SK-N-DZ (cell line): ENCODE measurements at places on chromosomes 5 and 9.
A peak's percentile ranks its signal among the peaks of the same experiment; 100 is the strongest.

GRCh38 chr5:10303699-10304170 is 4.0 kb downstream of the CMBL start:
- DNase-seq = no peak

GRCh38 chr9:36029765-36030528 is 6.8 kb upstream of the RECK start:
- no peak for DNase-seq

GRCh38 chr9:87859786-87860185 is 22.9 kb upstream of the SPATA31E1 start:
- no peak for DNase-seq

DNA sequence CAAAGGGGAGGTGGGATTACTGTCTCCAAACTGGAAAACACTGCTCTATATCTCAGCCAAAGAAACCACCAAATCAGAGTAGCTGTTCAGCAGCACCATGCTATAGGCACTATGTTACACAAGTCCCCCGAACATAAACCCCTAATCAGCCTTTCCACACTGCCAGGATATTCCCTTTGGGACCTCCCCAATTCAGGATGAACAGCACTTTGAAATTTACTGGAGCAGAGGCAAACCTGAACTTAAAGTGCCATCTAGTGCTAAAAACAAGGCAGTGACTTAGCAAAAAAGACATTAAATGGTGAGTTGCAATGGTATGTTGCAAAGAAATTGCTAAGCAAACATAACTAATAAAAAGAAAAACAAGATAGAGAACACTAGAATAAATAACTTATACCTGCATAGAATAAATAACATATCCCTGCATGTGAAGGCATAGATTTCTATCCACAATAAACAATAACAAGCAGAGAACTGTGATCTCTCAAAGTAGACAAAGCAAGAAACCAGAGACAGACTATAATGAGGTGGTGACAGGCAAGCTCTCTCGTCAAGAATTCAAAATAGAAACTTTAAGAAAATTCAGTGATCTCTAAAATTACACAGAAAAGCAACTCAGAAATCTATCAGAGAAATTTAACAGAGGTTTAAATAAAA is 584.4 kb upstream of the ACO1 start:
- DNase-seq = peak; percentile 52

GRCh38 chr9:105978826-105979225 is 284.5 kb downstream of the TMEM38B start:
- peak; percentile 6 for DNase-seq

- DNase-seq = no peak
Observed at GRCh38 chr5:177265395-177265794, 38.1 kb downstream of the RAB24 start.

DNA sequence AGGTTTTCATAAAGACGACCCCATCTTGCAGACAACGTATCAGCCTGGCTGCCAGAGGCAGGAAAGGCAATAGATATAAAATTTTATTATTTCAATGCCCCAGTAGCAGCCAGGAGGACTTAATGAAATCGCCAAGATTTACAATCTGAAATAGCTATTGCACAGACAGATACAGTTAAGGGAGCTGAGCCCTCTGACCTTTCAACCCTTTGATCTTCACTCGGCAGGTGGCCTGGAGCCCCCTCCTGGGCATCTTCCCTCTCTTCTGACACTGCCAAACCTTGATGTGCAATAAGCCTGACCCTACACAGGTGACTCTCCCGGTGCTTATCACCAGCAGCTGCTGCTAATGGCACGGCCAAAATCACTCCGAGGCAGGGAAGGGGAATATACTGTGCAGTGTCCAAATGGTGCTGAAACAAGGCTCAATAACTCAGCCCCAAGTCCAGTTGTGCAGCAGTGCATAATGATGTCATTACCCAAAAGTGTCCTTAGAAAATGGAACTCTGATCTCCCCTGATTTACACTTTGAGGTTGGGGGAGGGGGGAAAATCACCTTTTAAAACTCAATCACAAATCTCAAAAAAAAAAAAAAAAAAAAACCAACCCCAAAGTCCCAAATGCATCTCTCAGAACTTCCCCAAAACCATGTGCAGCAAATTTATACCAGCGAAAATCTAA is 242.0 kb downstream of the CRB2 start:
- peak; percentile 38 for DNase-seq

DNA sequence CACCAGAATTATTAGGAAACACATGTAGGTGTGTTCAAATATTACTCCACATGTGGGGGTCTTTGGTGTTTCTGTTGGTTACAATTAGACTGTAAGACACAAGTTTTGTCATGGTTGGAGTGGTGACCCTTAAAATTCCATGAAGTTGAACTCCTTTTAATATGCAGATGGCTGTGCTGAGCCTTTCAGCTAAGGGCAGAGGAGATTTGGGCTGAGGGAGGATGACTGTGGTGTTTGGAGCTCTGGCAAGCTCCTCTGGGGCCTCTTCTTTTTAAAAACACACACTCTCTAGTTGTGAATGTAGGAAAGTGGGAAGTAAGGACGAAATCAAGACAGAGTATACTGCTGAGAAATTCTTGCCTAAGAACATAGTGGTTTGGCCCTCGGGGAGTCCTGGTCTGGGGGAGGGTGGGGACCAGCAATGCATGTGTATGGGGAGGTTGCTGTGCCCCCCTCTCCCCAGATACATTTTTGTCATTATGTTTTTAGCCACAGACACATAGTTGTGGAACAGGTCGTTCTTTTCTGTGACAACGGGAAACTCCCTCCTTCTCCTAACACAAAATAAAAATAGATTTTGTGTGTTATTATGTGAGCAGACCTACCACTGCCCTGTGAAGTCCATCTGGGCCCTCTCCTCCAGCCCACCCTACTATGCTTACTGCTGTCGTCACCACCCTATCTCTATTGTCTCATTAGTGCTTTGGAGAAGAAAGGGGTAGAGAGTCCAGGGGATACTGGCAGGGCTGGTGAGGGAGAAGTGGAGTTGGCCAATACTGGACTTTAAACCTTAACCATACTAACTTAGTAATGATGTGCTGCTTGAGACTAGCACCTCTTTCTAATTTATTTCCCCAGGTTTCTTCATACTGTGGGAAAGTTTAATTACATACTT is 10.0 kb downstream of the SMARCA2 start:
- no peak for DNase-seq

DNA sequence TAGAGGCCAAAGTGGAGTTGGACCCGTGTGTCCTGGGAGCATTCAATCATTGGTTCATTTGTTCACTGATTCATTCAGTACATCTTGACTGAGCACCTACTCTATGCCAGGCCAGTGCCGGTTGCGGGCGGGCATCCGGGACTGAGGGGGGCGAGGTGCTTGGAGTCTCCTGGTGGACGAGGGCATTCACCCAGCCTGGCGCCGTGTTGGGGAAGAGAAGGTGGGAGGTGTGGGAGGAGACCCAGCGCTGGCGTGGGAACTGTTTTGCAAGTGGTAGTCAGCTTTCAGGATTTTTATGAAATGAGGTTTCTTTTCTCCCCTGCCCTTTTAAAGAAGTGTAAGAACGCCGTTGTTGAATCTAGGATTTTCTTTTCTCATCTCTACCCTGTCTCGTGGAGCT is 37.2 kb downstream of the NCS1 start:
- no peak for DNase-seq

DNA sequence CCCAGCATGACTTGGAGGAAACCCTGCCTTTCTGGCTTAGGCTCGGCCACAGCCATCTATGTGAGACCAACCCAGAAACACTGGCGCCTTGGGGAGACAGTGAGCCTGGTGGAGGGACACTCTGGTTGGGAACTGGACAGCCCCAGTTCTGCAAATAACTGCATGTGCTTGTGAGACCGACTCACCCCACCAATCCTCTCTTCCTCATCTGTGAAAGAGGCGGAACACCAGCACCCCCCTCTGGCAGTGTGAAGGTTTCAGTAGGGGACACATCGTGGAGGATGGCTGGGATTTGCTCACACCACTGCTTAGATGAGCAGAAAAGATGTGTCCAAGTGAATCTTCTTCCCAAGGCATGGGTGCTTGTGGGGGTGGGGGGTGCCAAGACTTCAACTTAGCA is 43.4 kb upstream of the N4BP3 start:
- DNase-seq = no peak

DNA sequence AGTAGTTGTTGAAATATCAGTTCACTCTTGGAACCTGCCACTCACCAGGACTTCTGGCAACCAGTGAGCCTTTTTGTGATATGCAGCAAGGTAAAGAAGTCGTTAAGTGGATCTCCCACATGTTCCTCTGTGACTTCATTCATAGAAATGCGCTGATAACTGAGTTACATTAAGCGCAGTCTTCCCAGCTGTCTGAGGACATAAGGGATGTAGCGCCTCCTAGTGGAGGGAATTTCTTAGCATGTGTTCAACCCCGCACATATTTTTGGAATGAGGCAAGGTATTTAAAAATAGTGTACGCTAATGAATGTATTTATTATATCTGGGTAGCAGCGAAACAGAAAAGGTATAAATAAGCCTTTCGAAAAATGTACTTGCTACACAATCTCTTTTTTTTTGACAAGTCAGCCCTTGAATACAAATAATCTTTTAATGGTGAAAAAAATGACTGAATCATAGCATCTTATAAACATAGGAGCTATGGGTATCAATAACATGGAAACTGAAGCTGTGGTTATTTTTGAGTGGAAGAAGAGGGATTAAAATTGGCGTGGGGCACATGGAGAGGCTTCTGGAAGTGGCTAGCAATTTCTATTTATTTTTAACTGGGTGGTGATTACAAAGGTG is 38.0 kb downstream of the PALM2AKAP2 start:
- DNase-seq = peak; percentile 52

- DNase-seq = no peak
Observed at GRCh38 chr5:113186061-113186460, 209.5 kb downstream of the DCP2 start.

DNA sequence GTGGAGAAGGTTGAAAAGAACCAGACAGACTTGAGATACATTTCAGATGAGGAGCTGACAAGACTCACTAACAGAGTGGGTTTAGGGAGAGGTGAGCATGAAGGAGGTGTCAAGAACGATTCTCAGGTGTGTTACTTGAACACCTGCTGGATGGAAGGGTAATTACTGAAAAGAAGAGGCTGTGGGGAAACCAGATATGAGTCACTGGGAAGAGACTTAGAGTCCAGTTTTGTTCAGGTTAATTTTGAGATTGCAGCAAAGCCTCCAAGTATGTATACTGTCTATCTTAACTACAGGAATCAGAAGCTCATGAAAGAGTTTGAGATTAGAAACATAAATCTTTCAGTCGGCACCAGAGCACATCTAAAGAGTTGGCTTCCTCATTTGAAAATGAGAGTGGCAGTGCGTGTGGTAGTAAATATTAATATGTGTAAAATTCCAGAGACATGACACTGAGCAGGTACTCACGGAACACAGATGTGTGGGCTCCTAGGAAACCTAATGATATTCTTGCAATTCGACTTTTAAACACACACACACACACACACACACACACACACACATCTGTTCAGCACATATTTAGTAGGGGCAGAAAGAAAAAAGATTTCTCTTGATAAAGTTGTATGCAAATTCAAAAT is 197.1 kb downstream of the CDH18 start:
- peak; percentile 5 for DNase-seq

DNA sequence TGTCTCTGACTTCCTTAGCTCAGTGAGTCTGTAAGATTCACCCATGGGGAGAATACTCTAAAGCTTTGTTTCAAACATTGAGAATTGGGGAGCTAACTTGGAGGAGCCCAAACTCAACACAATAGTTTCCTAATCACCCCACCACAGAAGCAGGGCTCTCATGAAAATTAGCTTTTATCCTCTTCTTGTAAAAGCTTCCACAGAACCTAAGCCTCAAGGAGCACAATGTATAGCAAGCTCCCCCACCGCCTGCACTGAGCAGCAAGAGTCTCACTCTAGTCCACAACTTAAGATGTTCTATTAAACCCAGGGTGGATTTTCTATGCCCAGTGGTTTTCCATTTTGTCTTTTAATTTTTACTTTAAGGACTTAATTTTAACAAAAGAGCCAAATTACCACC is 48.9 kb upstream of the GRHPR start:
- DNase-seq = no peak

- no peak for DNase-seq
Observed at GRCh38 chr9:70060883-70061507, 17.3 kb downstream of the MAMDC2 start.

DNA sequence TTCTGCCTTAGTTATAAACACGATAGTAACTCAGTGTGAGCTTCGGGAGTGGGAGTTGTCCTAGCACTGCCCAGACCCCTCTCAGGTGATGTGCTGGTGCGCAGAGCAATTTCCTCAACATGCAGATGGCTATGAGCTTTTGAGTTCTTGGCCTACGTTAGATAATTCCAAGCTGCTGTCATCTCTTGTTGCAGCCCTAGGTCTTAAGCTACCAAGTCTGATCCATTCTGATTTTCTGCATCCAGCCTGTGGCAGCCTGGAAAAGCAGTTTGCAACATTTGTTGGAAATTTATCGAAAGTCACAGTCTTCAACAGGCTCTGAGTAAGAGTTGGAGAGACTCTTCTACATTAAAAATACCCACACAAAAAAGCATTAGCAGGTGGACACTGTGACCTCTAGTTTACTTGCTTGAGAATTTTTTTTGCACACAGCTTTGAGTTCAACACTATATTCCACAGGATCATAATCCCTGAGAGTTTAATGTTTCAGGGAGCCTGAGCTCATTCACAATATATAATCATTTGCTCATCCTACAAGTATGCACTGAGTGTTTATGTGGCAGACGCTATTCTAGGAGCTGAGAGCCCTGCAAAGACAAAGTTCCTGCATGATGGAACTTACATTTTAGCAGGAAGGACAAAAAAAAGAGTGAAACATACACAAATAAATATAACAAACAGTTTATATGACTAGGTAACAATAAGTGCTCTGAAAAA is 91.6 kb downstream of the UBE2QL1 start:
- DNase-seq = no peak

DNA sequence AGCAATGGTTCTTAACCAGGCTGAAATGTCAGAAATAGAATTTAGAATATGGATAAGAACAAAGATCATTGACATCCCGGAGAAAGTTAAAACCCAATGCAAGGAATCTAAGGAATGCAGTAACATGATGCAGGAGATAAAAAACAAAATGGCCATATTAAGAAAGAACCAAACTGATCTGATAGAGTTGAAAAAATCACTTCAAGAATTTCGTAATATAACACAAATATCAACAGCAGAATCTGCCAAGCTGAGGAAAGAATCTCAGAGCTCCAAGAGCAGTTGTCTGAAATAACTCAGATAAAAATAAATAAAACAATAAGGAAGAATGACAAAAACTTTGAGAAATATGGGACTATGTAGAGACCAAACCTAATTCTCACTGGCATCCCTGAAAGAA is 37.8 kb upstream of the TAS2R1 start:
- DNase-seq = no peak

GRCh38 chr5:53430618-53431252 is 49.7 kb upstream of the FST start:
- DNase-seq = peak; percentile 7
